GM12891 (cell line): ENCODE measurements at places on chromosomes 13 and 19.

DNA sequence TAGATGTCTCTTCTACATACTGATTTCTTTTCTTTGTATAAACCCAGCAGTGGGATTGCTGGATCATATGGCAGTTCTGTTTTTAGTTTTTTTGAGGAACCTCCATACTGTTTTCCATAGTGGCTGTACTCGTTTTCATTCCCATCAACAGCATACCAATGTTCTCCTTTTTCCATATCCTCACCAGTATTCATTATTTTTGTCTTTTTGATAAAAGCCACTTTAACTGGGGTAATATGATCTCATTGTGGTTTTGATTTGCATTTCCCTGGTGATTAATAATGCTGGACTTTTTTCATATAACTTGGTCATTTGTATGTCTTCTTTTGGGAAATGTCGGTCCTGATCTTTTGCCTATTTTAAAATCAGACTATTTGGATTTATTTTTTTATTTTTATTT is 108.5 kb downstream of the PAN3 start:
- DNase-seq = no peak

GRCh38 chr13:73334445-73334844 is 275.6 kb downstream of the KLF5 start:
- DNase-seq = no peak

GRCh38 chr13:60990032-60990733 is 425.5 kb downstream of the PCDH20 start:
- DNase-seq = no peak

GRCh38 chr13:74443631-74444030 is 309.4 kb upstream of the KLF12 start:
- no peak for DNase-seq

DNA sequence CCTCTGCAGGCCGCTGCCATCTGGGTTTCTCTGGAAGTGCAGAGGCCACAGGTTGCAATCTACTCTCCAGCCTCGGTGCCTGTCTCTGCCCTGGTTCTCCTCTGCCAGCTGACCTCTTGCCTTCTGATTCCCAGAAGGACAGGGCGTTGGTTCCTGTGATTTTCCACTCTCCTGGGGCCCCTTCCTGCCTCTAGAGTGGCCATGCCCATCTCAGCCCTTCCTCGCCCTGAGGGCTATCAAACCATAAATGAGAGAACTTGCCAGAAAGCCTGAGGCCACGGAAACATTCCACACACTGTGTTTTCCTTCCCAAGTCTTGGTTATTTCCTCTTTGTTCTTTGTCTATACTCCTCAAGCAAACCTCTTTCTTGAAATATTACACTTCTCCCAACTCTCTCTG is 146.2 kb downstream of the SHISA2 start:
- no peak for DNase-seq

- DNase-seq = no peak
Measured at GRCh38 chr19:31986951-31987350, 358.5 kb upstream of the ZNF507 start.
